ENCODE measurements at places on chromosomes 1 and 21. TPM values are rescaled to one million over a fixed set of nuclear protein-coding genes. Genes with fewer than 3 reads are reported as not detected.

- H3K36me3 ChIP-seq, result no peaks in the 10 kb centered on the region
- H3K27ac ChIP-seq, result no peak overlapping the region
- peak overlapping the region; percentile 89 for H3K4me3 ChIP-seq
- H3K4me1 ChIP-seq, result peaks cover 26% of the 10 kb centered on the region
These were observed 558 bp downstream of the PFKL start for GRCh38 chr21:44300262-44300959.

- no peaks in the 10 kb centered on the region for H3K36me3 ChIP-seq
- DNase-seq, result peak; percentile 94
- no peak overlapping the region for H3K27ac ChIP-seq
- H3K27me3 ChIP-seq, result peaks cover 23% of the 10 kb centered on the region
- peaks cover 7% of the 10 kb centered on the region for H3K4me1 ChIP-seq
These were observed 5.1 kb downstream of the CLCNKA start for GRCh38 chr1:16026723-16027484.

- H3K27me3 ChIP-seq, result peaks cover 5% of the 10 kb centered on the region
- H3K4me1 ChIP-seq, result no peaks in the 10 kb centered on the region
- no peaks in the 10 kb centered on the region for H3K36me3 ChIP-seq
- H3K27ac ChIP-seq, result no peak overlapping the region
- DNase-seq, result no peak
These were observed 32.5 kb upstream of the ARHGAP29 start for GRCh38 chr1:94269921-94270320.

PDZK1 gene
- 0.28 TPM for total RNA-seq

SLC1A7 gene
- not detected for total RNA-seq

GRCh38 chr1:174399211-174399610, 48.6 kb upstream of the GPR52 start:
- H3K4me3 ChIP-seq, result no peak overlapping the region
- no peaks in the 10 kb centered on the region for H3K27me3 ChIP-seq
- no peaks in the 10 kb centered on the region for H3K36me3 ChIP-seq
- no peak for DNase-seq
- H3K4me1 ChIP-seq, result no peaks in the 10 kb centered on the region
- H3K27ac ChIP-seq, result no peak overlapping the region

LRRC53 gene
- total RNA-seq, result not detected

- no peak for DNase-seq
- H3K4me1 ChIP-seq, result peaks cover 3% of the 10 kb centered on the region
- no peak overlapping the region for H3K4me3 ChIP-seq
- H3K27me3 ChIP-seq, result peaks cover 40% of the 10 kb centered on the region
- H3K27ac ChIP-seq, result no peak overlapping the region
These were observed 94.7 kb downstream of the DMRTA2 start for GRCh38 chr1:50328552-50328951.

TSPEAR gene
- total RNA-seq, result not detected

All from neural progenitor cell (in vitro differentiated cells).